ENCODE measurements at places on chromosomes 16 and 17. TPM values are rescaled to one million over a fixed set of nuclear protein-coding genes. Genes with fewer than 3 reads are reported as not detected.

NAT9 gene
- 42.9 TPM for total RNA-seq

ETV4 gene
- 4.2 TPM for total RNA-seq

CDH13 gene
- total RNA-seq, result not detected

CACNG5 gene
- not detected for total RNA-seq

PHOSPHO1 gene
- total RNA-seq, result not detected

KRTAP4-5 gene
- not detected for total RNA-seq

EPX gene
- total RNA-seq, result not detected

SLC5A11 gene
- 0.12 TPM for total RNA-seq

GRB7 gene
- total RNA-seq, result 1.2 TPM

SDR42E2 gene
- 0.10 TPM for total RNA-seq

NT5M gene
- 9.3 TPM for total RNA-seq

CLEC19A gene
- total RNA-seq, result not detected

KRT27 gene
- total RNA-seq, result not detected

PPL gene
- 0.05 TPM for total RNA-seq

RAB26 gene
- 0.33 TPM for total RNA-seq

FBXL16 gene
- total RNA-seq, result 7.7 TPM

SOST gene
- not detected for total RNA-seq

UBE2G1 gene
- total RNA-seq, result 57.6 TPM

KAT7 gene
- total RNA-seq, result 65.8 TPM

TENT4B gene
- total RNA-seq, result 14.4 TPM

ARHGDIG gene
- total RNA-seq, result not detected

CFAP97D1 gene
- total RNA-seq, result not detected

TUBB3 gene
- total RNA-seq, result 0.99 TPM

PPP4C gene
- 121 TPM for total RNA-seq

DHRS13 gene
- 18.0 TPM for total RNA-seq

RASL10B gene
- 0.73 TPM for total RNA-seq

KRTAP4-8 gene
- not detected for total RNA-seq

ADGRG1 gene
- total RNA-seq, result 4.7 TPM

TP53TG3 gene
- total RNA-seq, result not detected

NTN1 gene
- total RNA-seq, result 0.31 TPM

TGFB1I1 gene
- 1.1 TPM for total RNA-seq

MYO15A gene
- total RNA-seq, result 0.78 TPM

GPR142 gene
- total RNA-seq, result not detected

NPIPB2 gene
- 7.6 TPM for total RNA-seq

ZNF48 gene
- 13.1 TPM for total RNA-seq

HS3ST2 gene
- not detected for total RNA-seq

SEC14L5 gene
- total RNA-seq, result 0.07 TPM

PMP22 gene
- total RNA-seq, result not detected

HBM gene
- total RNA-seq, result not detected

LLGL2 gene
- 15.6 TPM for total RNA-seq

SCARF1 gene
- total RNA-seq, result 3.2 TPM

KRTAP3-2 gene
- total RNA-seq, result not detected

PRAC1 gene
- total RNA-seq, result not detected

CPHXL2 gene
- not detected for total RNA-seq

OR4D1 gene
- total RNA-seq, result 0.17 TPM

GNAO1 gene
- 1.3 TPM for total RNA-seq

TNFRSF13B gene
- total RNA-seq, result not detected

INTS2 gene
- total RNA-seq, result 23.0 TPM

DPEP3 gene
- not detected for total RNA-seq

CACNG3 gene
- not detected for total RNA-seq

SHISA9 gene
- total RNA-seq, result 0.05 TPM

SCPEP1 gene
- total RNA-seq, result 24.9 TPM

WNT9B gene
- not detected for total RNA-seq

KRTAP3-1 gene
- total RNA-seq, result not detected

KCNH4 gene
- 0.39 TPM for total RNA-seq

POLR3K gene
- total RNA-seq, result 45.3 TPM

All from activated CD4-positive, alpha-beta memory T cell treated with anti-CD3 and anti-CD28 coated beads for 36 hours (primary cell).